Mesothelial cell of epicardium (in vitro differentiated cells): ENCODE measurements at places on chromosomes 4 and X. TPM values are rescaled to one million over a fixed set of nuclear protein-coding genes. Genes with fewer than 3 reads are reported as not detected.

Gene FAM156B
- 18.5 to 29.1 TPM (median 23.3 TPM) in 3 replicates for total RNA-seq

Gene INTU
- total RNA-seq = 25.0 to 27.7 TPM (median 26.2 TPM) in 3 replicates

Gene GAGE13
- total RNA-seq = not detected in 3 replicates

Gene MAGEB2
- total RNA-seq = not detected in 3 replicates

Gene PF4V1
- total RNA-seq = not detected in 3 replicates

Gene VEGFC
- 2.4 to 2.5 TPM (median 2.4 TPM) in 3 replicates for total RNA-seq

Gene SYP
- total RNA-seq = 0.27 to 0.33 TPM (median 0.32 TPM) in 3 replicates

Gene DCAF12L1
- 0.07 to 0.22 TPM (median 0.11 TPM) in 3 replicates for total RNA-seq

Gene ZCCHC4
- total RNA-seq = 13.2 to 15.9 TPM (median 15.4 TPM) in 3 replicates

Gene SGMS2
- total RNA-seq = 7.5 to 9.8 TPM (median 9.2 TPM) in 3 replicates

DNA sequence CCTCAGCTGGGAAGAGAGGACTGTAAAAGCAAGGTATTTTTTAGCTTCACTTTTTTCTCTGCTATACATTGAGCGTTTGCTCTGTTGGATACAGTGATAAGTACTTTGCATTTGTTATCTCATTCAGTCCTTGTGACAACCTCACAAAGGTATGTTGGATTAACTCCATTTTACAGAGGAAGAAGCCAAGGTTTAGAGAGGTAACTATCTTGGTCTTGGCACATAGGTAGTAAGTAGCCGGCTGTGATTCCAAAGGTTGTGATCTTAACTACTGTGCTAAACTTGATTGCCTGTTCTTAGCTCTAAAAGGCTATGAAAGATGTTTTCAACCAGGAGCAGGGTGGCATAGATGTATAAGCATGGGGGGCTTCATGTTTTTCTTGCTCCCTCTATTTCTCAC, 134.4 kb downstream of the POLA1 start:
- H3K4me3 ChIP-seq = no peak overlapping the region
- no peak overlapping the region for H3K27ac ChIP-seq
- H3K27me3 ChIP-seq = no peaks in the 10 kb centered on the region

GRCh38 chrX:42269186-42269585, 345.8 kb upstream of the CASK start:
- no peak overlapping the region for H3K27ac ChIP-seq
- no peaks in the 10 kb centered on the region for H3K4me1 ChIP-seq
- no peak for DNase-seq

- H3K36me3 ChIP-seq = no peaks in the 10 kb centered on the region
- H3K4me1 ChIP-seq = peaks cover 13% of the 10 kb centered on the region
- DNase-seq = no peak
- peak overlapping the region; percentile 67 for H3K4me3 ChIP-seq
Measured at GRCh38 chr4:1872870-1873269, 1.7 kb downstream of the NSD2 start.

- peaks cover 18% of the 10 kb centered on the region for H3K4me1 ChIP-seq
- H3K4me3 ChIP-seq = no peak overlapping the region
- no peaks in the 10 kb centered on the region for H3K27me3 ChIP-seq
- H3K27ac ChIP-seq = peak overlapping the region; percentile 43
- H3K36me3 ChIP-seq = no peaks in the 10 kb centered on the region
- DNase-seq = no peak
Measured at GRCh38 chrX:31271615-31272471, 200.0 kb upstream of the FTHL17 start.

DNA sequence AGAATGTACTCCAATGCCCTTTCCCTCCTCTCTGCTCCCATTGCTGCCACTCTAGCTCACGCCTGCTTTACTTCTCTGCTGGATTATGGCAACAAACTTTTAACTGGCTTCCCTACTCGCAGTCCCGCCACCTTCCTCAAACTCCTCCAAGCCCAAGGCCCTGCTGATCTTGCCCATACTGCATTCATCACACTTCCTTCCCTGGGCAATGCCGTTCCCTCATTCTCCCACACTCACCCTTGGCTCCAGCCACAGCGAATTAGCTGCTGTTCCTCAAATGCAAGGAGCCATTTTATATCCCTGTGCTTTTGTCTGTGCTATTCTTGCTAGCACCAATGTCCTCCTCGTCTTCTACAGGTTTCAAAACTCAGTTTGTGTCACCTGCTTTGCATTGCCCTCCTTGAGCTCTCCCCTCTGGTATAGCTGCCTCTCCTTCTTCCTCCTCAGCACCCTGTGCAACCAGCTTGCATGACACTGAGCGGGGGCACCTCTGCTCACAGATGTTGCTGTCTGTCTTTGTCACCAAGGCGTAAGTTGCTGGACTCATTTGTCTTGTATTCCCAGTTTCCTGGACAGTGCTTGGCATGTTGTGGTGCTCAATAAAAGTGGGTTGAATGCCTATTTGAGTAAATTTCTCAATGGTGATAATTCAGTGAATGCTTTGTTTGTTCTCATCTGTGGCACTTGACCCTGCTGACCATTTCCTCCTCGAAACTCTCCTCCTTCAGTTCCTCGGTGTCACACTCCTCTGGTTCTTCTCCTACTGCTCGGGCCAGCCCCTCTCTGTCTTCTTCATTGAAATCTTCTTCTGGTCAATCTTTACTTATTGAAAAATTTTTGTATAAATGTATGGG, 22.4 kb upstream of the MGST2 start:
- no peak overlapping the region for H3K27ac ChIP-seq
- no peaks in the 10 kb centered on the region for H3K36me3 ChIP-seq
- H3K4me1 ChIP-seq = no peaks in the 10 kb centered on the region
- no peak overlapping the region for H3K4me3 ChIP-seq

DNA sequence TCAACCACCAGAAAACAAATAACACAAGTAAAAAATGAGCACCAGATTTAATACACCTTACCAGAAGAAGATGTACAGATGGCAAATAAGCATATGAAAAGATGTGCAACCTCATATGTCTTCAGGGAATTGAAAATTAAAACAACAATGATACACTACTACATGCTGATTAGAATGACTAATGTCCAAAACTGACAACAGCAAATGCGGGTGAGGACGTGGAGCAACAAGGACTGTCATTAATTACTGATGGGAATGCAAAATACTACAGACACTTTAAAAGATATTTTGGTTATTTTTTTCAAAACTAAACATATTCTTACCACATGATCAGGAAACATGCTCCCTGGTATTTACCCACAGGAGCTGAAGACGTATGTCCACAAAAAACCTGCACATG, 140.3 kb downstream of the FRYL start:
- no peaks in the 10 kb centered on the region for H3K27me3 ChIP-seq
- DNase-seq = no peak
- H3K4me3 ChIP-seq = no peak overlapping the region
- H3K36me3 ChIP-seq = no peaks in the 10 kb centered on the region
- no peak overlapping the region for H3K27ac ChIP-seq

GRCh38 chr4:2898001-2898400, 54.4 kb downstream of the ADD1 start:
- no peak overlapping the region for H3K27ac ChIP-seq
- no peaks in the 10 kb centered on the region for H3K27me3 ChIP-seq
- H3K36me3 ChIP-seq = peaks cover 45% of the 10 kb centered on the region
- H3K4me3 ChIP-seq = no peak overlapping the region
- no peak for DNase-seq

GRCh38 chr4:86848136-86848535, 1.0 kb downstream of the SLC10A6 start:
- peaks cover 12% of the 10 kb centered on the region for H3K4me1 ChIP-seq
- no peak overlapping the region for H3K27ac ChIP-seq
- no peak for DNase-seq
- H3K27me3 ChIP-seq = peaks cover 7% of the 10 kb centered on the region
- H3K36me3 ChIP-seq = no peaks in the 10 kb centered on the region

- H3K27me3 ChIP-seq = no peaks in the 10 kb centered on the region
- H3K36me3 ChIP-seq = no peaks in the 10 kb centered on the region
- DNase-seq = no peak
- peaks cover 3% of the 10 kb centered on the region for H3K4me1 ChIP-seq
- H3K27ac ChIP-seq = no peak overlapping the region
- H3K4me3 ChIP-seq = no peak overlapping the region
Measured at GRCh38 chrX:105017641-105018040, 202.9 kb downstream of the TEX13A start.

DNA sequence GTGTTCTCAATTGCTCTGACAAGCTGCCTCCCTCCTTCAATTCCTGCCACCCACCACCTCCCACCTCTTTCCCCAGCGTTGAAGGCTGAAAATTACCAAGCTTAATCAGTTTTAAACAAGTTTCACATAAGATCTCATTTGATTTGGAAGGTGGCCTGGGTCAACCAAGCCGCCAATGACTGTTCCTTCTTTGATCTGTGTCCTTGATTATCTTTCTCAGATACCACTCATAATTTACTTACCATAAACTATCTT, 211.4 kb downstream of the SLIT2 start:
- H3K27ac ChIP-seq = no peak overlapping the region
- no peak overlapping the region for H3K4me3 ChIP-seq
- DNase-seq = no peak
- no peaks in the 10 kb centered on the region for H3K27me3 ChIP-seq

DNA sequence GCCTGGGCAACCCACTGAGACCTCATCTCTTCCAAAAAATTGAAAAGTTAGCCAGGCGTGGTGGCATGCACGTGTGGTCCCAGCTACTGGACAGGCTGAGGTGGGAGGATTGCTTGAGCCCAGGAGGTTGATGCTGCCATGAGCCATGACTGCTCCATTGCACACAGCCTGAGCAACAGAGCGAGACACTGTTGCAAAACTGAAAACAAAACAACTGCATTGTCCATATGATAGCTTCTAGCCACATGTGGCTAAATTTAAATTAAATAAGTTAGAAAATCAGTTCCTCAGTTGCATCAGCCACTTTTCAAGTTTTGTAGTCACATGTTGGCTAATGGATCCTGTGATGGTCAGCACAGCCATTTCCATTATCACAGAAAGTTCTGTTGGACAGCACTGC, 67.9 kb downstream of the GAB1 start:
- DNase-seq = no peak
- no peaks in the 10 kb centered on the region for H3K27me3 ChIP-seq
- no peak overlapping the region for H3K27ac ChIP-seq
- no peak overlapping the region for H3K4me3 ChIP-seq
- peaks cover 3% of the 10 kb centered on the region for H3K4me1 ChIP-seq

- peaks cover 4% of the 10 kb centered on the region for H3K36me3 ChIP-seq
- no peak overlapping the region for H3K4me3 ChIP-seq
- no peaks in the 10 kb centered on the region for H3K4me1 ChIP-seq
- no peak for DNase-seq
- H3K27me3 ChIP-seq = peaks cover 4% of the 10 kb centered on the region
- H3K27ac ChIP-seq = no peak overlapping the region
Measured at GRCh38 chrX:23525531-23525930, 141.8 kb upstream of the PRDX4 start.

DNA sequence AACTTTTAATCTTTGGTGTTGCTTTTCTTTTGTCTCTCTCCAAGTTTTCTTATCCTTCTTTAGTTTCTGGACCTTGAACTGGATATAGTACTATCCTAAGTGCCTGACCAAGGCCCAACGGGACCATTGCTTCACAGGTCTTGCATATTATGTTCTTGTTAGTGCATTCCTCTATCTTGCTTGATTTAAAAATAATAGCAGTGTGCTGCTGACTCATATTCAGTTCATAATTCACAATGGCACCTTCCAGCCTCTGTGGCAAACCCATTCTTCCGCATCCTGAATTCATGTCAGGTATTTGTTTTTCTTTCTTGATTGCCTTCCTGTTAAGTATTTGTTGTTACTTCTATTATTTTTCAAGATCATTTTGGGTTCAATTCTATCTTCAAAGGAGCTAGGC, 197.1 kb upstream of the GIMD1 start:
- no peaks in the 10 kb centered on the region for H3K36me3 ChIP-seq
- DNase-seq = no peak
- H3K4me3 ChIP-seq = no peak overlapping the region
- H3K27ac ChIP-seq = no peak overlapping the region
- H3K4me1 ChIP-seq = no peaks in the 10 kb centered on the region

DNA sequence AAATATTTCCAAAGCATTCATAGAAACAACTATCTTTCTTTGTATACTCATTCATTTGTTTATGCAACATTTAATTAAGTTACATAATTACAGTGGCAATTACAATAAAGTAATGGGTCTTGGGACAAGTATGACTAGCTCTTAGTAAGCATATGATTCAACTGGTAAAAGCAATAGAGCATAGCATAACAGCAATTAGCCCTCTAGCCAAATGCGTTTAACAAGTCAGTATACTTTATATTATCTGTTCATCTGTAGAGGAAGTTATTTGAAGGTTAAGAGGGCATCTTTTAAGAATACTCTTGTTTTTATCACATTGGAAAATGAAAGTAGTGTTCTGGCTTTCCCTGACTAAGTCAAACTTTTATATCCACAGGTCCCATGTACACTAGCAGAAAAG, 198.1 kb upstream of the UGT8 start:
- H3K4me1 ChIP-seq = peaks cover 17% of the 10 kb centered on the region
- no peak overlapping the region for H3K4me3 ChIP-seq
- no peak for DNase-seq
- peaks cover 2% of the 10 kb centered on the region for H3K36me3 ChIP-seq

GRCh38 chrX:104922206-104922621, 298.3 kb downstream of the TEX13A start:
- no peaks in the 10 kb centered on the region for H3K27me3 ChIP-seq
- no peak overlapping the region for H3K4me3 ChIP-seq
- H3K4me1 ChIP-seq = no peaks in the 10 kb centered on the region
- DNase-seq = no peak
- H3K27ac ChIP-seq = no peak overlapping the region

DNA sequence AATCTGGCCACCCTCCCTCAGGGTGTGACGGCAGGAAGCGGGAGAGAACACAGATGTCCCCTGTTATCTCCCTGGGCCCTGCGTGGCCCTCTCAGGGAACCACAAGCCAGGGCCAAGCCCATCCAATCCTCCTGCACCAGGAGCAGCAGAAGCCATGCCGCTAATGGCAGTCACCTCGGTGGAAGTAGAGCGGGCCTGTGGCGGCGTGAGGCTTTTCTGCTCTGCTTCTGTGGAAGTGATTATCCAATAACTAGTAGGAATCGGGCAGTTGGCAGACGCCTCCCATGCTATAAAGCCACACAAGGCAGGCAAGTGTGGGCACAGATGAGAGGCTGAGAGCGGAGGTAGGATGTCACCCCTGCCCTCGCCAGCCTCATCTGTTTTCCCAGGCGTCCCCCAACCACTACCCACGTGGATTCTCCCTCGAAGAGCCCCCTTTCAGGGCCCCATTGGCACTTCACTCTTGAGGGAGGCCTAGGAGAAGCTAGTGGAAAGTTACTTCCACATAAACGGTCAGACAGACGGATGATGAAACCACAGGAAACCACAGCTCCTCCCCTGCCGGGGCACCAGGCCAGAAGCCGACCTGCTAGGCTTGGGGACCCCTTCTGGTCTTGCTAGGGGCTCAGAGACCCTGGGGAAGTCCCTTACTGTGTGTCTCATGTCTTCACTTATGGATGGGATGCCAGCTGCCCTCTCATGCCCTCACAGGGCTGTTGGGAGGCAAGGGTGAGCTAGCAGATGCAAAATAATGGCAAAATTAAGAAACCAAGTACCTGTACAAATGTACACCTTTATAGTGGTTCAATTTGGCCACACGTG, 18.8 kb upstream of the TMSB4X start:
- peak overlapping the region; percentile 83 for H3K27ac ChIP-seq
- DNase-seq = no peak
- H3K4me1 ChIP-seq = peaks cover 13% of the 10 kb centered on the region
- no peak overlapping the region for H3K4me3 ChIP-seq
- H3K36me3 ChIP-seq = no peaks in the 10 kb centered on the region

DNA sequence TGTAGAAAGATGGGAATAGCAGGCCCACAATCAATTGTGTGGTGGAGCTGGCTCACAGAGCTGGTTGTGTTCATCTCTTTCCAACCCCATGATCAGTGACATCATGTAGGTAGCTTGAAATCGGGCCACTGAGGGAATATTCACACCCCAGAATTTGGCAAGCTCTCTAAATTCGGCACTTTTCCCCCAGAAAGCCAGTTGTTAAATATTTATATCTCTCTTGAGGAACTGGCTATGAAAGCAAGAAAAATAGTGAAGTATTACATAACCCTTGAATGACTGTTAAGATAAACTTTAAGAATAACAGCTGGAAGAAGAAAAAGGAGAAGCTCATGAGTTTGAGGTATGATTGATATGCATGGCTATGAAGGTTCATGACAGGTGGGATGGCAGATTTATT, 38.9 kb downstream of the GPRIN3 start:
- no peaks in the 10 kb centered on the region for H3K27me3 ChIP-seq
- no peak overlapping the region for H3K4me3 ChIP-seq
- H3K36me3 ChIP-seq = peaks cover 2% of the 10 kb centered on the region
